ENCODE measurements at places on chromosomes 7 and 10.

- no peak for DNase-seq
Observed at GRCh38 chr10:77602913-77603533, 34.6 kb downstream of the KCNMA1 start.

GRCh38 chr7:80611353-80611752 lies 27.1 kb upstream of the CD36 start:
- no peak for DNase-seq

GRCh38 chr7:151809146-151809863 lies 67.6 kb downstream of the PRKAG2 start:
- no peak for DNase-seq

DNA sequence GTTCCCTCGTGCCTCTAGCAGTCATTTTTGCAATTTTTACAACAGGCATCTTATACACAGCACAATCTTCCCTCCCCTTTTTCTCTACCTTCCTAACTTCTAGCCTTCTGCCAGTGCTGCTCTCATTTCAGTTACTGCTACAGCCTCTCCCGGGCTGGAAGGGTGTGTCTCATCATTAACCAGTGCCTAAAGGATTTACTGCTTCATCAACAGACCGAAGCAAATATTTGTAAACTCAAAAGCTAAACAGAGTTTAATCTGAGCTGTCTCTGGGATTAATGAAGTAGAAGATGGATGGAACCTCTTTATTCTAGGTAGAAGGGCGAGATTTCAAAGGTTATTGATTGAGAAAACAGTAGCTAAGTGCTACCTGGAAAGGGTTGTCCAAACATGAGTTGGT lies 94.3 kb downstream of the PRPF18 start:
- no peak for DNase-seq

GRCh38 chr7:2864999-2865670 lies 21.0 kb upstream of the GNA12 start:
- peak; percentile 36 for DNase-seq

DNA sequence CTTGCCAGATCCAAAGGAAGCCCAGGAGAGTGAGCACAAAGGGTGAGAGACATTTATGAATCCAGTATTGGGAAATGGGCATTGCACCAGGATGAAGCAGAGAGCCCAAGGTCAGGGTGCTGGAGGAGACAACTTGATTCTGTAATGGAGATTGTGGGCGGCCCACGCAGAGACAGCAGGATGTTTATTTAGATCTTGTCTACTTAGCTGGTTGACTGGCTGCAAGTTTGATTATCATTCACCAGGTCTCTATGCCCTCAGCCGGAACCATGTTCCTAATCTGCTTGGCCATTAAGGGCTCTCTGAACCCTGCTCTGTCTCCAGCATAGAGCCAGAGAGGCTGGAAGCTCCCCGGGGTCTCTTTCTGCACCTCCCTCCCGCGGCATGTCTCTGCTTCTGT lies 188.7 kb downstream of the PLXNA4 start:
- no peak for DNase-seq

GRCh38 chr10:81040940-81041339 lies 503.2 kb downstream of the SH2D4B start:
- no peak for DNase-seq

Measured in NCI-H1105 (cell line).